Right atrium auricular region (tissue), 2 donors: ENCODE measurements at places on chromosomes 4 and X. TPM values are rescaled to one million over a fixed set of nuclear protein-coding genes. Genes with fewer than 3 reads are reported as not detected.

- DNase-seq: no peak
- no peaks in the 10 kb centered on the region for H3K4me1 ChIP-seq
- no peaks in the 10 kb centered on the region for H3K36me3 ChIP-seq
- H3K4me3 ChIP-seq: no peak overlapping the region
Measured at GRCh38 chr4:24689212-24689611, 104.9 kb upstream of the DHX15 start.

GRCh38 chrX:113675278-113675677 is 834.6 kb upstream of the AMOT start:
- no peaks in the 10 kb centered on the region for H3K36me3 ChIP-seq
- no peaks in the 10 kb centered on the region for H3K27me3 ChIP-seq
- H3K4me1 ChIP-seq: no peaks in the 10 kb centered on the region
- no peak overlapping the region for H3K27ac ChIP-seq

Gene RNF212
- 1.9 TPM for total RNA-seq

Gene ADAM29
- not detected for total RNA-seq

DNA sequence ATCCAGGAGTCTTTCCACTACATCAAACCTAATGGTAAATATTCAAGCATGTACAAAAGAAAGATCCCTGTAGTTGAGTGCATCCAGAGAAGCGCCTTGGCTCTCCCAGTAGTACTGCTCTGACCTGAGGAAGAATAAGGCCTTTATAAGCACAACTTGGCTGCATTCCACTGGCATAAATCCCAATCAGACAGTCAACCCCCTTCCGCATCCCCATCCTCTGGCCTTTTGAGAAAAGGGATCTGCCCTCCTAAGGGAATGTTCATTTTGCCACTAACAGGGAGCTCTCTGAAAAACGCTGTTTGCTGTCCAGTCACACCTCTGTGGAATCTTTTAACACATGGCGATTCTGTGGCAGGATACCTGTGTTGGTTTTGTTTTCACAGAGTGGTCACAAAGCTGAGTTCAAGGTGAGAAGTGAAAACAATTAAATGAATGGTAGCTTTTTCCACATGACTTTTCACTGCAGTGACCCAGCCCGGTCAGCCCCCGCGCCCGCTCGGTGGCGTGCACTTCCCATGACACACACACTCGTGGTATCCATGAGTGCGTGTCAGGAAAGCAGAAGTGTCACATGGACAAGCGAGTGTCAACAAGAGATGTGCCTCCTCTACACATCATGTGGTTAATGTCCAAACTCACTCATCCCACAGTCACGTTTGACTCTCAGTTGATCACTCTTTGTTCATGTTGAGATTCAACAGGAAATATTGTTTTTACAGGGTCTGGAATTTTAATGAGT is 112.2 kb upstream of the ENPP6 start:
- H3K4me1 ChIP-seq: peaks cover 14% of the 10 kb centered on the region
- no peaks in the 10 kb centered on the region for H3K36me3 ChIP-seq
- no peak overlapping the region for H3K4me3 ChIP-seq
- peak overlapping the region; percentile 72 for H3K27ac ChIP-seq
- DNase-seq: peak; percentile 81

GRCh38 chr4:7302781-7303404 is 110.6 kb downstream of the SORCS2 start:
- H3K4me1 ChIP-seq: no peaks in the 10 kb centered on the region
- no peak for DNase-seq
- H3K4me3 ChIP-seq: no peak overlapping the region
- no peaks in the 10 kb centered on the region for H3K36me3 ChIP-seq

GRCh38 chr4:110108422-110108821 is 90.0 kb downstream of the ELOVL6 start:
- no peaks in the 10 kb centered on the region for H3K27me3 ChIP-seq
- H3K27ac ChIP-seq: no peak overlapping the region
- H3K36me3 ChIP-seq: no peaks in the 10 kb centered on the region
- no peaks in the 10 kb centered on the region for H3K4me1 ChIP-seq
- DNase-seq: no peak
- no peak overlapping the region for H3K4me3 ChIP-seq

GRCh38 chr4:7753271-7753670 is 186.4 kb downstream of the AFAP1 start:
- H3K27me3 ChIP-seq: no peaks in the 10 kb centered on the region
- no peak overlapping the region for H3K27ac ChIP-seq
- H3K4me3 ChIP-seq: no peak overlapping the region
- H3K4me1 ChIP-seq: peaks cover 13% of the 10 kb centered on the region

- H3K36me3 ChIP-seq: no peaks in the 10 kb centered on the region
- H3K4me1 ChIP-seq: no peaks in the 10 kb centered on the region
- no peak for DNase-seq
- no peak overlapping the region for H3K4me3 ChIP-seq
- no peak overlapping the region for H3K27ac ChIP-seq
- no peaks in the 10 kb centered on the region for H3K27me3 ChIP-seq
Measured at GRCh38 chrX:643911-644303, 13.3 kb downstream of the SHOX start.

Gene SMIM10L2A
- 2.7 TPM for total RNA-seq

GRCh38 chr4:140135529-140136088 is 18.4 kb downstream of the MAML3 start:
- no peak overlapping the region for H3K4me3 ChIP-seq
- no peak overlapping the region for H3K27ac ChIP-seq
- H3K4me1 ChIP-seq: no peaks in the 10 kb centered on the region
- no peaks in the 10 kb centered on the region for H3K36me3 ChIP-seq
- peak; percentile 65 for DNase-seq
- H3K27me3 ChIP-seq: no peaks in the 10 kb centered on the region

DNA sequence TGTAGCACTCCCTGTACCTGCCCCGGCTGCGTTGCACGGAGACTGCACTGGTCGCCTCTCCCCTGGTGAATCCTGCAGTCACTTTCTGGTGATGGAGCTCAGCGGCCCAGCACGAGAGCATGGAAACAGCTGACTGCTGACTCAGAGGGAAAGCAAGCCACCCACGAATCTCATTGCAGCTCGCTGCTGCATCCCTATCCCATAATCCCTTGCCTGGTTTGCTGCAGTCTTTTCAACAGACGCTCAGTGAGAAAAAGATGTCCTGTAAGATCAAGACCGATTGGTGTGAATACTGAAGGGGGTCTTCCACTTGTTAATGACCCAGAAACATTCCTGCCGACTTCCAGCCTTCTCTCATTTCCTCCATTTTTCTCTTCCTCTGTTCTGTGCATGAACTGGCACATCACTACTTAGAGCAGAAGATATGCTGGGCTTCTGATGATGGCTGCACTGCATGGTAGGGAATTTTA is 52.9 kb downstream of the TRIM2 start:
- H3K27ac ChIP-seq: no peak overlapping the region
- no peak overlapping the region for H3K4me3 ChIP-seq
- no peak for DNase-seq
- no peaks in the 10 kb centered on the region for H3K27me3 ChIP-seq

- H3K36me3 ChIP-seq: peaks cover 65% of the 10 kb centered on the region
- no peaks in the 10 kb centered on the region for H3K27me3 ChIP-seq
- H3K4me3 ChIP-seq: no peak overlapping the region
- H3K4me1 ChIP-seq: no peaks in the 10 kb centered on the region
- no peak overlapping the region for H3K27ac ChIP-seq
- DNase-seq: no peak
Measured at GRCh38 chr4:7004331-7004730, 38.8 kb upstream of the TADA2B start.

- H3K36me3 ChIP-seq: no peaks in the 10 kb centered on the region
- no peak overlapping the region for H3K27ac ChIP-seq
- no peaks in the 10 kb centered on the region for H3K27me3 ChIP-seq
- no peak for DNase-seq
- H3K4me1 ChIP-seq: no peaks in the 10 kb centered on the region
Measured at GRCh38 chr4:70943114-70943513, 40.9 kb downstream of the MOB1B start.

Gene CC2D2A
- 8.0 TPM for total RNA-seq

- H3K4me3 ChIP-seq: no peak overlapping the region
- no peak for DNase-seq
- no peaks in the 10 kb centered on the region for H3K27me3 ChIP-seq
- no peaks in the 10 kb centered on the region for H3K36me3 ChIP-seq
Measured at GRCh38 chr4:90445380-90445779, 318.2 kb downstream of the CCSER1 start.

GRCh38 chr4:141548791-141549190 is 87.6 kb upstream of the IL15 start:
- no peaks in the 10 kb centered on the region for H3K4me1 ChIP-seq
- no peak for DNase-seq
- H3K4me3 ChIP-seq: no peak overlapping the region
- no peaks in the 10 kb centered on the region for H3K27me3 ChIP-seq

GRCh38 chr4:1310031-1310795 is 20.5 kb downstream of the MAEA start:
- H3K27me3 ChIP-seq: no peaks in the 10 kb centered on the region
- no peak for DNase-seq
- peak overlapping the region; percentile 46 for H3K4me3 ChIP-seq
- H3K4me1 ChIP-seq: peaks cover 33% of the 10 kb centered on the region
- peak overlapping the region; percentile 57 for H3K27ac ChIP-seq
- H3K36me3 ChIP-seq: peaks cover 26% of the 10 kb centered on the region

- no peaks in the 10 kb centered on the region for H3K36me3 ChIP-seq
- DNase-seq: no peak
- H3K4me3 ChIP-seq: no peak overlapping the region
- no peaks in the 10 kb centered on the region for H3K27me3 ChIP-seq
Measured at GRCh38 chr4:173001571-173001970, 167.0 kb upstream of the GALNT7 start.

GRCh38 chr4:93814722-93815121 is 13.8 kb upstream of the ATOH1 start:
- H3K4me1 ChIP-seq: no peaks in the 10 kb centered on the region
- no peaks in the 10 kb centered on the region for H3K36me3 ChIP-seq
- H3K4me3 ChIP-seq: no peak overlapping the region
- no peak overlapping the region for H3K27ac ChIP-seq
- DNase-seq: no peak

DNA sequence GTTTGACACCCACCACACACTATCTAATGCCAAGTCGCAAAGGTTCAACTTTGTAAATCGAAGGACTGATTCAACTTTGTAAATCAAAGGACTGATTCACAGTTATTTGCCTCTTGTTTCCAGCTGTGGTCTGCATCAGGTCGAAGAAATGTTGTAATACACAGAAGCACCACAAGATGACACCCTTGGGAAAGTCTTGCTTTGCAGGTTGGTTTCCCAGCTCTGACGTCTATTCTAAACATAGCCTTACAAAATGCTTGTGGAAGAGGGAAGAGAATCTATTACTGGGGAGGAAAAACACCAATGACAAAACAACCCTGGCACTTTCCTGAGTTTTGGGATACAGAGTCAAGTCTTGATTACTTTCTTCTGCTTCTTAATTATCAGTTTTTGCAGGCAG is 35.3 kb downstream of the SUPT20HL1 start:
- no peak overlapping the region for H3K4me3 ChIP-seq
- no peaks in the 10 kb centered on the region for H3K27me3 ChIP-seq
- H3K36me3 ChIP-seq: no peaks in the 10 kb centered on the region
- DNase-seq: no peak

GRCh38 chrX:16867947-16868346 is 2.2 kb downstream of the RBBP7 start:
- H3K4me1 ChIP-seq: peaks cover 23% of the 10 kb centered on the region
- DNase-seq: no peak
- no peak overlapping the region for H3K27ac ChIP-seq

DNA sequence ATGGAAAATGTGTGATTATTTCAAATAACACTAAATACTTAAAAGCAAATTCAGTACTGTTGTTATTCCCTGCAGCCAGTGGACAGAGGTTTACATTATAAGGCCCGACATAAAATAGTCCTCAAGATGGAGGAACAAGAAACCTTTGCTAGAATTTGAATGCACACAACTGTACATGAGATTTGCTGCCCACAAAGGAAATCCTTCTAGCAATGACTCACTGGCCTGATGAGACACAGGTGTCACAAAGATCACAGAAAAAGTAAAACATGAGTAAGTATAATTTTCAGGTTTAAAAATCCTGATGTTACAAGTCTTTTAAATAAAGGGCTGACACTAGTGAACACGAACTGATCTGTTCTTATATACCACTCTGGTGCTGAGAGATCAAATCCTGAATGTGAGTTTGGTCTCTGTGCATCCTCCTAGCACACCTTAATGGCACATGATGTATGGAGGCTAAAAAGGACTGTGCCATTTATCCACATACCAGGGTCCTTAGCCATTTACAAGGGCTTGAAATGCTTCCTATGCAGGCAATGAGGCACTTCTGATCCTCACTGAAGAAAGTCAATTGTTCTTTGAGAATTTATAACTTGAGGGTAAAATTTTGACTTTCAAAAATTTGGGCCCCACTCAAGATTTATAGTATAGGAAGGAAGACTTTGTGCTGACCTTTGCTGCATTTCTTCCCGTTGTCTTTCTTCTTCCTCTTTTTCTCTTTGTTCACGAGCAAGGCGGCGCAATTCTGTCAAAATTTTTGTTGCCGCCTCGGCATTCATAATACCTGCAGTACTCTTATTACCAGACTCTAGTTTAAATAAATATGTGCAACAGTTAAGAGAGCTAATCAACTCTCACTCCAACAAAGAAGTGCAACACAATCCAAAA is 23.0 kb downstream of the MAP7D3 start:
- H3K27ac ChIP-seq: no peak overlapping the region
- no peaks in the 10 kb centered on the region for H3K27me3 ChIP-seq
- no peak overlapping the region for H3K4me3 ChIP-seq
- H3K4me1 ChIP-seq: no peaks in the 10 kb centered on the region
- H3K36me3 ChIP-seq: peaks cover 10% of the 10 kb centered on the region
- DNase-seq: no peak

DNA sequence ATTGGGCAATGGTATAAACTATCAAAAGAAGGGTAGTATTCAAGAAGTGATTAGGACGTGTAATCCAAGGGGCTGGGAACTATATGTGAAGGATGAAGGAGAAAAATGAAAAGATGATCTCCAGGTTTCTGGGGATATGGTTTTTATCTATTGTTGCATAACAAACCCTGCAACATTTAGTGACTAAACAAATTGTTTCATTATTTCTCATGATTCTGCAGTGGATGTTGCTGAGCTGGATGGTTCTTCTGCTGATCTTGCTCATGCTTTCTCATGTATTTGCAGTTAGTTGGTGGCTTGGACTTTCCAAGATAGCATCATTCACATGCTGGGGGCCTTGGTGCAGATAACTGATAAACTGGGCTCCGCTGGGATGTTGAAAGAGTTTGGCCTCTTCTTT is 29.1 kb downstream of the PHOX2B start:
- no peaks in the 10 kb centered on the region for H3K36me3 ChIP-seq
- H3K27ac ChIP-seq: no peak overlapping the region
- H3K4me1 ChIP-seq: no peaks in the 10 kb centered on the region
- H3K27me3 ChIP-seq: no peaks in the 10 kb centered on the region
